ENCODE measurements at places on chromosomes 6 and 20.

DNA sequence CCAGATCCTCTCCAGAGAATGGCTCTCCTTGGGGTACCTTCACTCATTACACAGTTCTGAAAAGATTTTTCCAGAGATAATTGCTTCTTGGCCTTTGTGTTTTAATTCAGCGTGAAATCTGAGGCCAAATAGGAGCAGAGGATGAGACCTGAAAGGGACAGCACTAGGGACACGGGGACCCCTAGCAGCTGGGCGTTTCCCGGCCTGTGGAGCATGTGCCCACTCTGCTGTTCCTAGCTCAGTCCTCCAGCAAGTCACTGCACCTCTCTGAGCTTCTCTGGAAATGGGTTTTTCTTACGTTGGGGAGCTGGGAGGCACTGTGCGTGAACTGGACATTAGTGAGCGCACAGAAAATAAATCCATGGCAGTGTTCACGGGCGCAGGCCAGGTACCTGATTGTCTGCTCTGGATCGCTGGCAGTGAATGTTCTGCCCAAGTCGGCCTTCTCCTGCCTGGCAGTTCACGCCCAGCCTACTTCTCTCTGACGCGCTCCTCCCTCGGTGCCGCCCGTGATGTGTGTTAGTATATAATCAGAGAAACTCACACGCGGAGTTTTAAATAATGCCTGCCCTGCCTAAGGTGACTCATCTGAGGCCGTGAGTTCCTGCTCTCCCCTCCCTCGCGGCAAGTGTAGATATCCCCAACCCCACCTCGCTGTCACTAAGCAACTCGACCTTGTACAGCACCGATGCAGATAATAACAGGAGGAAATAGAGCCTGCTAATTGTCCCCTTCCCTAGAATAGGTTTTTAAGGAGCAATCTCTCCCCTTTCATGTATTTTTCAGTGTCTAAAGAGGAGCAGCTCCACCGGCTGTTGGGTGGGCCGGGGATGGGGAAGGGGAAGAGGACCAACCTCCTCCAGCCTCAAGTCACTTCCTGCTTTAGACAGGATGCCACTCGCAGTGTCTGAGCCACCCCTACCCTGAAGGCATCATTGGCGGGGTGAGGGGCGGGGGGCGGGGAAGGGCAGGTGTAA lies 2.7 kb upstream of the TUBB2A start:
- no peak for DNase-seq

DNA sequence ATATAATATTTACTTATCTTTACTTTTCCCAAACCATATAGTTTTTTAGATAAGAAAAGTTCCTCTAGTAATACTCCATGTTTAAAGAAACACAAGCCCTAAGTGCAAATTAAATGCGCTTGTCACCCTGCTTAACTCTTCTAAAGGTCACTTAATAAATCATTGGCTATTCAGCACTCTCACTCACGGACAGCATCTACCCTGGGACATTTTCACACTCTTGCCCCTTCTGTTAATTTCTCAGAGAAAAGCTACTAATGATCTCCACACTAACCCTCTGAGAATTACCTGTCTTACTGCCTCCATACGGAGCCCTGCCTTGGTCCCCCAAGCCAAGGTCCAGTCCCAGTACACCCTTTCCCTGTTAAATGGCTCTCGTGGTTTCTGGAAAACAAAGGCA lies 102.2 kb downstream of the NRN1 start:
- no peak for DNase-seq

DNA sequence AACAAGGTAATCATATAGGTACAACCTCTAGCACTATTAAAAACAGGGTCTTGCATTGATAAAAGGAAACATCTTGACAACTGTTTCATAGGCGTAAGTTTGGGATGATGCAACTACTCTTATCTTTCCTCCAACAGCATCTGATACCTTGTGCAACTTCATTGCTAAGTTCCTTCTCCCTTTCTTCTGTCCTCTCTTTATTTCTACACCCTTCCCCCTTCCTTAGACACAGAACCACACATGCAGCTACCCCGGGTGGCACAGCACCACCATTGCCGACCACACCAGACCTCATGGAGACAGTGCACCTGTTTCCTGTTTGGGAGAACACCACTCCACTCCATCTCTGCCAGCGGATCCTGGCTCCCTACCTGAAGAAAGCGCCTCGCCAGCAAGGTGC lies 14.4 kb downstream of the MYB start:
- no peak for DNase-seq

DNA sequence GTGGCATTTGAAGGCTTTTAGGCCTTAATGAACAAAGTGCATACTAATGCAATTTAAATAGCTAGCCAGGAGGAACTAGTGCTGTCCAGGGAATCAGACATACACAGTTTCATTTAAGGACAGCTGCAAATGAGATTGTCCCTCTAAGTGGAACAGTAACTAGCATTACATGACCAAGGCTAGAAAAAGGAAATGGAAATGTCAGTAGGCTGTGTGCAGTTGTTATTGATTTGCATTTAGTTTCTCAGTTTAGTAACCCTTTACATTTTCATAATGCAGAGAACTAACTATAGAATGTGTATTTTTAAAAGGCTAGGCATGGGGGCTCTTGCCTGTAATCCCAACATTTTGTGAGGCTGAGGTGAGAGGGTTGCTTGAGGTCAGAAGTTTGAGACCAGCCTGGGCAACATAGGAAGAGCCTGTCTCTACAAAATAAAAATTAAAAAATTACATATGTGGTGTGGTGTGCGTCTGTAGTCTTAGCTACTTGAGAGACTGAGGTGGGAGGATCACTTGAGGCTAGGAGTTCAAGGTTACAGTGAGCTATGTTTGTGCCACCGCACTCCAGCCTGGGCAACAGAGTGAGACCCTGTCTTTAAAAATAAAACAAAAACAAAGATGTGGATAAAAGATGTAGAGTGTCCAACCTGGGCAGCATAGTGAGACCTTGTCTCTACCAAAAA lies 468.0 kb downstream of the UTRN start:
- no peak for DNase-seq

- DNase-seq: peak; percentile 67
Observed at GRCh38 chr6:73521351-73521985, 636 bp upstream of the EEF1A1 start.

DNA sequence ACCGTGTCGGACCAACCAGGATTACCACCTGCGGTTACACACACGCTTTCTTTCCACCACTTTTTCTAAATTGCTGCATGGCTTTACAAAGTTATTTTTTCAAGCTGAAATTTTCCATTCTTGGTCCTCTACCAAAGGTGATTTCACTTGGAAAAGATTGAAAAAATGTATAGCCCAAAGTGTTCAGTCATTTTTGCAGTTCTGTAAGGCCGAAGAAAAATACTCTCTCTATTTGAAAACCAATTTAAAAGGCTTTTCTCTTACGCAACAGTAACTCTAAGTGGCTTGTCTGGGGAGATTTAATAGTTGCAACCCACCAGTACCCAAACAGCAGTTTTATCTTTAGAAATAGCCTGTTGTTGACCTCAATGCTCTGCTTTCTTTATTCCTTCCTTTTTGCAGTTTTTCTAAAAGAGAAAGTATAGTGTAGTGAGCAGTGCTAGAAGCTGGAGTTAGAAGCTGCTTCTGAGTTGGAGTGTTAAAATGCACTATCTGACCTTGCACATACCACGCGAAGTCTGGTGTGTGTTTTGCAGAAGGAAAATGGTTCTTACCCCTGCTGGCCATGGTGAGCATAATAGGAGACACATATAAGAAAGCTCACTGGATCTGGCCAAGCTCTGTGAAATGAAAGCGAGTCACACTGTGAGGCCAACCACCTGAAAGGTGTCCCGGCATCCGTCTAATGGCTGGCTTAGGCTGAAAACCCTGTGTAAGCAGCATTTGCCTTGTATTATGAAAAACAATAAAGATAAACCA lies 271.6 kb upstream of the PRND start:
- no peak for DNase-seq

GRCh38 chr6:14517516-14518105 lies 400.0 kb downstream of the CD83 start:
- no peak for DNase-seq

DNA sequence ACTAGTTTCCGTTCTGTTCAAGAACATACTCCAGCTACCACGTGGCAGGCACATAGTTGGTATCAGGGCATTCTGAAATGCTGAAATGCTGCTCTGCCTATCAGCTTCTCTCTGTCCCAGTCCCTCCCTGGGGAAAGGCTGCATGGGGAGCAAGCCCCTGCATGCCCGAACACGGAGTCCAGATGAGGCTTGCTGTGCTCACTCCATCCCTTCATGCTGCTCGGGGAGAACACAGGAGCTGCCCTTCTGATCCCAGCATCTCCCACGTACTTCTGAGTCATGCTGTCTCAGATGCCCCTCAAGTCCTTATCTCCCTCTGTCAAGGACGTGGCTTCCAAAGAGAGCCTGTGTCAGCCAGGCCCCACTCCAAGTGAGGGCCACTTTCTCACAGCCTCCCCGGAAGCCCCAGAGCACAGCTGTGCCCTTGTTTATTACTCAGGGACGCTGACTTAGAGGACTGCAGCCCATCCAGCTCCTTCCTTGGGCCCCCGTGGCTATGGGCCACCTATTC lies 29.4 kb downstream of the THBS2 start:
- no peak for DNase-seq

GRCh38 chr6:136020691-136021090 lies 169.2 kb downstream of the PDE7B start:
- no peak for DNase-seq

DNA sequence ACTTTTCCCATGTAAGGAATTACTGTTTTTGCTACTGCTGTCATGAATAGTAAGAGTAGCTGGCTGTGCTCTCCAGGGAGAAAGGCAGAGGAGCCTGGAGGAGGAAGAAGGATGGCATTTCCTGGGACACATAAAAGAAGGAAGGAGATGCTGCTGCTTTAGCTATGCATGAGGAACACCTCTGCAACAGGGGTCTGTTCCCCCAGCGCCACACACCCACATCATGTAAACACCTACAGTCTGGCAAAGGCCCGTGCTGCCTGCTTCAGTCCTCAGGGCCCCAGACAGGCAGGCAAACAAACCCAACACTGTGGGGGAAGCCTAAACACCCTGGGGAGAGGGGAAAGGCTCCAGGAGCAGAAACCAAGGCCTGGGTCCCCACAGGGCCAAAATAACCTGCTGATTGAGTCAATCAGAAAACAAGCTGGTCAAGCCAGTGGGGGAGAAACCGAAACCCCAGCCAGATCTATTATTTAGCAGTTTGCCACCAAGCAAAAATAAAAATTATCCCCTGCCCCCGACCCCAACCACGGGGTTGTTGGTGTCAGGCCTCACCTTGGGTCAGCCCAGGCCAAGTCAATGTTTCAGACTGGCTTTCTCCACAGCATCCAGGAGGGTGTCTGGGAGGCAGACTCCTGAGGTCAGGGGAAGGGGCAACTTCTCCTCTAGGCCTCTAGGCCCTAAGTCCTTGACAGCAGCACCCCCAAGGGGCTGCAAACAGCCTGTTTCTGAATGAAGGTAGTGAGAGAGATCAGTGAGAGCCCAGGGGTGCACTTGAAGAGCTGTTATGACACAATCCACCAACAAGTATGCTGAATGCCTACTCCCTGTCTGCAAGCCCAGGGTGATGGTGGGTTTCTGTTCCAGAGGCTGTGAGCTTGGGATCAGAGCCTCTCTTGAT lies 34.6 kb upstream of the SCUBE3 start:
- DNase-seq: no peak

- peak; percentile 92 for DNase-seq
Observed at GRCh38 chr20:33568378-33568777, 78.5 kb downstream of the CBFA2T2 start.

DNA sequence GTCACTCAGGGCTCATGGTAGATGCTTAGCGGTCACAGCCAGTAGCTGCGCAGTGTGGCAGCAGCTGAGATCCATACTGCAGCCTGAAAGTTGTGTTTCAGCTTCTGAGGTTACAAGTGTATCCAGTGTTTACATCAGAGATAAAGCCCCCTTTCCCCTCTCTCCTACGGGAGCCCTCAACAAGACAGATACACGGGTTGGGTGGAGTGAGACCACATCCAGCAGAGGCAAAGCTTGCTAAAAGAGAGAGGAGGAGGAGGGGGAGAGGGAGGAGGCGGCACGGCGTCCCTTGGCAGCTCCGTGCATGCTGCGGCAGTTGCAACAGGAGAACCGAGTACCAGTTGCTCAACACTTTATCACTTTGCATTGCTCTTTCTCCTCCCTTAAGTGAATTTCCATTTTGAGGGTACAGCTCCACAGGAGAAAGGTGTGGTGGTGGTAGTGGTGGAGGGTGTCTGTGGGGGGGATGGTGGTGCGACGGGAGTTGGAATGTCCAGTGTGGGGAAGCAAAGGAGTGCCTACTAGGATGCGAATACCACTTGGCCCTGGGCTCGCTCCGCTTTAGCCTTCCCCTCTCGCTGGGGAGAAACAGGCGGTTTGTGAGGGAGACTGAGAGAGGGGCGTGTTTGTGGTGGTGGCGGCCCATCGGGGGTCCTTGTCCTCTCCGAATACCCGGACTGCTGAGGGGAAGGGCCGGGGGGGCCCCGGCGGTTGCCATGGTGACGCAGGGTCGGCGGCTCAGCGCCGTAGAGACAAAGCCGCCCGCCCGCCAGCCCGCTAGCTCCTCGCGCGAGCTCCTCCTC lies 405 bp upstream of the RNF182 start:
- no peak for DNase-seq

DNA sequence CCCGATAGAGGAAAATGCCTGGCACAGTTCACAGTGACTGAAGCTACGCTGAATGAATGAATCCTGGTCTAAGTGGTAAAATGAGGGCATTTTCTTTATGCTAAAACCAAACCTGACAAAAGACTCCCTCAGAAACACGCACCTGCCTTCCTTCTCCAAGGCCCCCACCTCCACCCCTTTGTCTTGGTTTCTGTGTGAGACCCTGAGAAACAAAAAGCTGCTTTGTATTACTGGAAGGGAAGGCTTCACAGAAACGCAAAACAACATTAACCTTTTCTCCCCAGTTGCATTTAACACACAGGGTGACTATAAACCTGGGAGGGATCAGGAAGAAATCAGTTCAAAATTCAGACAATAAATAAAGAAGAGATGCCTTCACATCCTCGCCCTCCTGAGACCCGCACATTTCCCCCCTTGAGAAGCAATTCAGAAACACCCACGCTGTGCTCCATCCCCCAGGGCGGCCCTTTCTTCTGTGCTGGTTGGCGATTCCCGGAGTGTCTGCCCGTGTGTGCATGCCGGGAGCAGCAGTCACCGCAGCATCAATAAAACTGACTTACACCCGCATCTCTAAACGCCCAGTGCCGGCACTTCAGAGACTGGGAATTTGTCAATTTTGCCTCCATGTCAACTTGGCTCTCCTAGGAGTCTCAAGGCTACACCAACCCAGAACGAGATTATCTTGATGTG lies 67.2 kb upstream of the TRAF3IP2 start:
- DNase-seq: no peak

DNA sequence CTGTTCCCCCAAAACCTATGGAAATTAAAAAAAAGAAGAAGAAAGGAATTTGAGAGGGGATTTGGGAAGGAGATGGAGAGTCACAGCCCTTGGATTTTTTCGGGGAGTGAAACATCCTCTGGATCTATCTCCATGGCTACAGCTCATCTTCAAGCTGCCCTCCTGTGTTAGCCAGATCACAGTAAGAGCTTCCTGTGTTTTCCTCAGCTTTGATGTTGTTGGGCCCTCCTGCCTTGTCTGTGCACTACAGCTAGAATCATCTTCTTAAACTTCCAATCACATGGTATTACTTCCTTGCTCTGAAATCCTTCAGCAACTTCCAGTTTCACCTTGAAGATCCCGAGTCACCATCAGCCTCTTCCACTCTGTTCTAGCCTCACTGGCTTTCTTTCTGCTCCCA lies 207.8 kb upstream of the ZFP64 start:
- no peak for DNase-seq

All from NCI-H510A (cell line).